ENCODE measurements at places on chromosomes 16 and 17.

DNA sequence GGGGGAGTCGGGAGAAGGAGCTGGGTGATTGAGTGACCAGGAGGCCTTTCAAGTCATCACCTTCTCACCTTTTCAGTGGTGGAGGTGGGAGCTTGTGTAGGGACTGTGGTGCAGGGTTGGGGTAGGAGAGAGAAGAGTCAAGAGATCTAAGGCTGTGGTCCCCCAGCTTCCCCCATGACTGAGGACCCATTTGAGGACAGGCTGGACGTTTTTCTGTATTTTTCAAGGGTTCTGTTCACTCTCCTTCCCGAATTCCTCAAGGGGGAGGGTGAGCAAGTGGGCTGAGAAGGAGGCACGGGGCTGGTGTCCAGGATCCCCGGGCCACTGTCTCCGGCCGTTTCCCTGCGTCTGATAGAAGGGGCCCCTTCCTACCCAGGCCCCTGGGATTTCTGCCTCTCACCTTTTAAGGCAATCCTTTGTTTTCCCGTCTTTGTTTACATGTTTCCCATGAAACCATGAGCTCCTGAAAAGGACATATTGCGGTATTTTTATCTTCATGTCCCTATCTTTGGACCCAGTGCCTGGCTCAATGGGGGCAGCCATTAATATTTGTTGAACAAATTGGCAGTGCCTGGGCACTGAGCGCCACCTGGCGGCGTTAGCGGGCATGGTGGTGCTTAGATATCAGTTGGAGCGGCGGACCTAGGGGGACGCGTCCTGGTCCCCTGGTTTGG lies 9.2 kb upstream of the CD300A start:
- DNase-seq, result no peak

- DNase-seq, result no peak
These were observed 16.5 kb downstream of the SCGB1C2 start for GRCh38 chr17:153851-154250.

GRCh38 chr17:42313773-42314566 lies 25.7 kb downstream of the STAT5A start:
- DNase-seq, result no peak

- DNase-seq, result no peak
These were observed 12.9 kb downstream of the PLK1 start for GRCh38 chr16:23691483-23692189.

DNA sequence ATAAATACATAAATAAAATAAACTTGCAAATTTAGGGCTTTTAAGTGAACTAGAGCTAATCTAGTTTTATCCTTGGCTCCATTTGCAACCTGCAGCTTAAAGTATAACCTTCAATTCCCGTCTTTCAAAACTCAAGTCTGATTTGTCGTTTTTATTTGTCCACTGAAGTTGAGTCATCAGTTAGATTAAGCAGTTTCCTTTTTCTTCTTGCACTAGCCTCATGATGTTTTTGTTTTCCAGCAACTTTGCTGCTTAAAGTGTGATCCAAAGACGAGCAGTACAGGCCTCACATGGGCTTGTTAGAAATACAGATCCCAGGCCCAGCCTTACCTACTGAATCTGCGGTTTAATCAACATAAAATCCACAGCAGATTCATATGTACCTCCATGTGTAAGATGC lies 13.8 kb downstream of the ARSG start:
- no peak for DNase-seq

GRCh38 chr16:2056077-2056476 lies 8.3 kb downstream of the TSC2 start:
- DNase-seq, result no peak

DNA sequence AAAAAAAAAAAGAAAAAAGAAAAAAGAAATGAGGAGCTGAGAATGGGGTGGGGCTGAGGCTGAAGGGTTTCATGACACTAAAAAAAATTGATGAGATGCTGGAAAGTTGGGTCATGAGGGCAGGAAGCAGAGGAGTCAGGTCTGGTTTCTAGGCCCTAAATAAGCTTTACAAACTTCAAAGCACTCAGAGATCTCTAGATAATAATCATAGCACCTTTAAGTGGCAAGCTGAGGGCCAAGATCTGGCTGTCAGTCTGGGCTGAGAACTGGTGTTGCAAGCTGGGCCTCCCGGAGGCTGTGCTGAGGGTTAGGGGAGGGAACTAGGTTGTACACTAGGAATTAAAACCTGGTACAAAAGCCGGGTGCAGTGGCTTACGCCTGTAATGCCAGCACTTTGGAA lies 6.4 kb downstream of the ZNF764 start:
- no peak for DNase-seq

GRCh38 chr17:7184647-7185046 lies 5.5 kb upstream of the ASGR1 start:
- DNase-seq, result no peak

DNA sequence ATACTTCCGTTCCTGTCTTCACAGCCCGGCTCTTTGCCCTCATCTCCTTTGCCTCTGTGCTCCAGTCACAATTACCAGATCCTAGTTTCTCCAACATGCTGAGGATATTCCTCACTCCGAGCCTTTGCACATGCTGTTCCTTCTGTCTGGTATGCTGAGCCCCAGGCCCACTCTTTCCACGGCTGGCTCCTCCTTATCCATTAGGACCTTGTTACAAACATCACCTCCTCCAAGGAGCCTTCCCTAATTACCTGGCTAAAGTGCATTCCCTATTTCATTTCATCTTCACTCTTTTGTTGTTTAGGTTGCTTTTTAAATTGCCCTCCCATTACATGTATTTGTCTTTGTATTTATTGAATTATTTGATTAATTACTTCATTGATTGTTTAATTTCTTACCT lies 14.9 kb upstream of the ADGRG1 start:
- DNase-seq, result no peak

DNA sequence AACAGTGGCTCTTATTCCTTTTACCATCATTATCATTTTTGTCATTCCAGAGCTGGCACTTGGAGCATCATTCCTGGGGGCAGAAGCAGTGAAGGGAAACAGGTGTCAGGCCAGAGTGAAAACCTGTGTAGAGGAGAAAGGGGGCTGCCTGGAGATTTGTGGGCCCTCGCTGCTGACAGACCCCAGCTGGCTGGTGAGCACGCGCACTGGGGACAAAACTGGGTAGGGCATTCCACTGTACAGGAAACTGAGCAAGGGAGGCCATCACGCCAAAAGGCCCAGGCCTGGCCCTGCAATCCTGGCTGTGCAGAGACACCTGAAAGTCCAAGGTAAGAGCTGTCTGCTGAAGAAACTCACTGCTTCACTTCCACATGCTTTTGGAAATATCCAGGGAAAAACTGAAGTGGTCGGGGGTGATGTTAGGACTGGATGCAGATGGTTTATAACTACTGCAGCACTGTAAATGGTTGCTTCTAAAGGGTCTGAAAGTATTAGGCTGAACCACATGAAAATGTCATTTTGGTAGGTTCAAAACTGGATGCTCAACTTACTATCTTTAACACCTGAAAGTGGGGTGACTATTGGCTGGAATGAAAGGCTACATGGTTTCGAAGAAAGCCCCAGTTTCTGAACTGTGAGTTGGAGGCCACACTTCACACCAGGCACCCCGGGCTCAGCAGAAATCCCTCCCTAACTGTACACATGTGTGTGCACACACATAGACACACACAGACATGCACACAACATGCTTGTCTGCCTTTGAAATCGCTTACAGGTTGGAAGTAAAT lies 225.0 kb downstream of the C16orf78 start:
- no peak for DNase-seq

DNA sequence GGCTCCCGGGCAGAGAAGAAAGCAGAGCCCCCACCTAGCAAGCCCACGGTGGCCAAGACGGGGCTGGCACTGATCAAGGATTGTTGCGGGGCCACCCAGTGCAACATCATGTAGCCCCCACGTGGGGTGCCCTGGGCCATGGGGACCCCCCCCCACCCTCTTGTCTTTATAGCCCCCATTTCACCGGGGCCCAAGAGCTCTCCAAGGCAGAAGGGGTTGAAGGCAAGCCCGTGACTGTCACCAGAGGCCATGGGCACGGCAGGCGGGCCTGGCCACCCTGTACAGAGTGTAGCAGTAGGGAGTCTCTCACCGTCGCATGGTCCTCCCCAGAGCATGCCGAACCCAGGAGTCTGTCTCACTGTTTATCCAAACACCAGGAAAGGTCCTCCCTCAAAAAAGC lies 56.2 kb downstream of the MARF1 start:
- DNase-seq, result no peak

GRCh38 chr17:77521076-77521475 lies 380.3 kb downstream of the SEC14L1 start:
- DNase-seq, result no peak

DNA sequence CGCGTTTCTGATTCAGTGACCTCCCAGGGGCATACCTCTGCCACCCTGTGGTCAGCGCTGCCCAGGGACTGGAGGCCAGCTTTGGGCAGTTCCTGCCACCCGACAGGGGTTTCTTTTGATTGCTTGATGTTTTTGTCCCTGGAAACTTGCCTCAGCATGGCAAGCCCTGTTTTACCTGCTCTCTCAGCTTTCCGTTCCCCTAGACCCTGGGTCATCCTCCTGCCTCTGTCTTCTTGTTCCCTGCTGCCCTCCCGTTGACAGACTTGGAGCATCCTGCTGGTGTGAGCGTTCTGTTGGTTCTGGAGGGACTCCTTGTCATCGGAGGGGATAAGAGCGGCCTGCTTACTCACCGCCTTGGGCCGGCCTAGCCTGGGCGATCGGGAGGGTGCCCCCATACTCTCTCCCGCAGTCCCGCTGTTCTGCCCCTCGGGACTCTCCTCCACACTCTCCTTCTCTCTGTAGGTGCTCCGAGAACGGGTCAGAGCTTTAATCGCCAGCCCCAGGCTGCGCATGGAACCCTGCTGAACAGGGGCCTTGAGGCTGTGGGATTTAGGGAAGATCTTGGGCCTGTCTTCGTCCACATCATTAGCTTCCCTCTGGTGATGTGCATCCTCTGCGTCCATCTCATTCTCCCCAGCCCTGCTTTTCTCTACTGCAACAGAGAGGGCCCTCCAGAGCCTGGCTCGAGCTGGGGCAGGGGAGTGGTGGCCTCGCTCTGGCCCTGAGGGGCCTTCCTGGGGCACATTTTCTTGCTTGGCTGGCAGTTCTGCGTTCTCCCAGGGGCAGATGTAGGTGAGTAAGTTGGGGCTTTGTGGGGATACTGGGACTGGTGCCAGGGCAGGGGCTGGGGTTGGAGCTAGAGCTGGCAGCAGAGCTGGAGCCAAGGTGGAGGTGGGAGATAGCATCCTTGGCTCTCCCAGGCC lies 13.7 kb downstream of the GPR179 start:
- DNase-seq, result no peak

- no peak for DNase-seq
These were observed 103.1 kb upstream of the CDH5 start for GRCh38 chr16:66263168-66263972.

- no peak for DNase-seq
These were observed 95.9 kb upstream of the CIBAR2 start for GRCh38 chr16:85208181-85208580.

GRCh38 chr17:74192950-74193781 lies 10.3 kb upstream of the RPL38 start:
- DNase-seq, result no peak

- DNase-seq, result no peak
These were observed 6.3 kb downstream of the VWA3A start for GRCh38 chr16:22098405-22099255.

GRCh38 chr16:81785138-81785924 lies 6.2 kb downstream of the PLCG2 start:
- DNase-seq, result no peak

- DNase-seq, result no peak
These were observed 236.4 kb upstream of the EEF2KMT start for GRCh38 chr16:5333991-5334390.

GRCh38 chr17:63382136-63382535 lies 64.0 kb downstream of the CYB561 start:
- DNase-seq, result no peak

DNA sequence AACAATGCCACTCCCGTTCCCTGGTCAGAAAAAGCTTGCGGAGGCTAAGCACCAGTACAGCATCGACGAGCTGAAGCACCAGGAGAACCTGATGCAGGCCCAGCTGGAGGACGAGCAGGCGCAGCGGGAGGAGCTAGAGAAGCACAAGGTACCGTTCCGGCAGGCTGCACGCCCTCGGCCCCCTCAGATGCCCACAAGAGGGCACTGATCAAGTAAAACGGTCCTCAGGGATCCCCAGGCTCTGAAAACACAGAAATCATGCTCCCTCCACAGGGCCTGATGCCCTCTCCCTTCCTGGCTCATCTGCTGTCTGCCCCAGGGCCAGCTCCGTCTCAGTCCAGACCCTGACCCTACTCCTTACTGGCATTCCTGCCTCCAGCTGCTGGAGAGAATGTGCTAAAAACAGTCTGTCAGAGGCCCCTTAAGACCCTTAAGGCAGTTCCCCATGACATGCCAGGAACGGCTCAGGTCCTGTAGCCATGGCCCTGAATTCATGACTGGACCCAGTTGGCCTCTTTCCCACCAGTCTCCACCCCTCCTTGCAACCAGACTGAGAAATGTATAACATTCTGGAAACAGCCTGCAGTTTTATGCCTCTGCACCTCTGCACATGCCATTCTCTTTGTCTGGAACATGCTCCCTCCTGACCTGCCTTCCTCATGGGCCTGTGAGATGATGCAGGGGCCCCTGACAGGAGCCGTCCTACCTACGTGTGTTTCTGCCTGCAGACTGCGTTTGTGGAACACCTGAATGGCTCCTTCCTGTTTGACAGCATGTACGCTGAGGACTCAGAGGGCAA lies 21.8 kb downstream of the DRC3 start:
- peak; percentile 60 for DNase-seq

DNA sequence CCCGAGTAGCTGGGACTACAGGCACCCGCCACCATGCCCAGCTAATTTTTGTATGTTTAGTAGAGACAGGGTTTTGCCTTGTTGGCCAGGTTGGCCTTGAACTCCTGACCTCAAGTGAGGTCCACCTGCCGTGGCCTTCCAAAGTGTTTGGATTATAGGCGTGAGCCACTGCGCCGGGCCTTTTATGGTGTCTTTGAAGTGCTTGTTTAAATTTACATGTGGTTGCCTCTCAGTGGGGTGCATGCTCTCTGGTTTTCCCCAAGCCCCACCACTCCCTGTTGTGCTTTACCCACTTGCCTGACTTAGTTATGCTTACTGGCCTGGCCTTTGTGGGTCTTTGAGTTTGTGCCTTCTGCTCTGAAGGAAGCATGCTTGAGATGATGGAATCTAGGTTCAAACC lies 132.0 kb downstream of the PRKCB start:
- DNase-seq, result no peak

Data from iPS DF 6.9 (cell line).